ENCODE measurements at places on chromosomes 2 and 18.

DNA sequence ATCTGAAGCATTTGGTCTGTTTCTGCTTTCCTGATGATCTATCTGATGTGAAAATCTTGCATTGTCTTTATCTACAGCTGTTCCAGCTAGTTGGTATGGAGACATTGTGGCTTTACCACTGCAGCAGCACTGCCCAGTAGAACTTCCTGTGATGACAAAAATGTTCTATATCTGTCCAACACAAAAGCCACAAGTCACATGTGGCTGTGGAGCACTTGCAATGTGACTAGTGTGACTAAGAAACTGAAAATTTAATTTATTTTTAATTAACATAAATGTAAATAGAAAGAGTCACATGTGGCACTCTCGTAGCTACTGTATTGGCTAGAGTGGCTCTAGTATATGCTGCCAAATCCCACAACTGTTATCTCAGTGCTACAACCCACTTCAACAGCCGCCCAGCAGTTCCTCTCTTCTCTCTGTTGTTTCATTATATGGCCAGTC lies 425.7 kb downstream of the SETBP1 start:
- no peak for DNase-seq

GRCh38 chr18:24516261-24516660 lies 55.8 kb downstream of the HRH4 start:
- DNase-seq: no peak

GRCh38 chr2:43020990-43021669 lies 205.3 kb downstream of the ZFP36L2 start:
- no peak for DNase-seq

DNA sequence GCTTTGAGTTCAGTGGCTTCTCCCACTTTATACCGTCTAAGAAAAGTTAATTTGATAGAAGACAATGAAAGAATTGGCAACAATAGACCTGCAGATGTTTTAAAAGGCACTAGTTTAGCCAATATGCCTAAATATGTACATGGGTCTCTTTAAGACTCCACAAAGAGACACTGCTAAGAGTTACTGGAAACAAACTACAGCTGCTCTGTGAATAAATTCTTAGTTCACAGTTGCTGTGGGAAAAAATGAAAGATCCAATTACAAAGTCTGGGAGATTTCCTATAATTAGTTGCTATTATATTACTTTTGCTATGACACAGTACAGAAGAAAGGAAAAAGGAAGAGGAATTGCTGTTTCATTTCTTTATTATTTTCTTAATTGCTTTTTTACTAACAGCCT lies 34.3 kb downstream of the SCN9A start:
- DNase-seq: no peak

DNA sequence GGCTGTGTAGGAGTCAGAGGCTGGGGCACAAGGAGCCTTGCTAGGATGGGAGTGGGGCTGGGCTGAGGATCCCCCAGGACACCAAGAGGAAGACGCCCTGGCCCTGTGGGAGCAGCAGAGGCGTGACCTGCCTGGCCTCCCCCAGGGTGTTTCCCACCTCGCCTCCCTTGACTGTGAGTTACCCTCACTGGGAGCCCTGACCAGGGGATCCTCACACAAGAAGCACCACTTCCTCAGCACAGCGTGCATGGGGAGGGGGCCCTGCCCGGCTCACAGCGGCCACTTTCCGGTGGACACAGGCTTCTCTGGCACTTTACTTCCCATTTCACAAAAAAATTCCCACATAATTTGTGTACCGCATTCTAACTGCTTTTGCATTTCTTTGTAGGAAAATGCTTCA lies 187.7 kb downstream of the EIPR1 start:
- no peak for DNase-seq

DNA sequence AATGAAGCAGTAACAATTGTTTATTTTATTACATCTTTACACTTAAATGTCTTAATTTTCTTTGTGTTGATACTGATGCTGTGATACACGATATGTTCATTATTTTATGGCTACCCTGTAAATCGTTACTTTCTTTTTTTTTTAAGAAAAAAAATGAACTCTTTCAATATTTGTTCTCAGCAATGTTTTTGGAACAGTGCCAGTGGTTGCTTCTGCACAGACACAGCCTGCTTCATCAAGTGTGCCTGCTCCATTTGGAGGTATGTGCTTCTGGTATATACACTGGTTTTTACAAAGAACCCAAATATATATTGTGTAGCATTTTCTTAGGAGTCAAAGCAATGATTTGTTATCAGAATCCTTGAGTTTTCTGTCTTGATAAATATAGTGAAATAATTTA lies 62.2 kb upstream of the SCYGR2 start:
- no peak for DNase-seq

- DNase-seq: no peak
Measured at GRCh38 chr2:26891-27290, 19.4 kb downstream of the FAM110C start.

DNA sequence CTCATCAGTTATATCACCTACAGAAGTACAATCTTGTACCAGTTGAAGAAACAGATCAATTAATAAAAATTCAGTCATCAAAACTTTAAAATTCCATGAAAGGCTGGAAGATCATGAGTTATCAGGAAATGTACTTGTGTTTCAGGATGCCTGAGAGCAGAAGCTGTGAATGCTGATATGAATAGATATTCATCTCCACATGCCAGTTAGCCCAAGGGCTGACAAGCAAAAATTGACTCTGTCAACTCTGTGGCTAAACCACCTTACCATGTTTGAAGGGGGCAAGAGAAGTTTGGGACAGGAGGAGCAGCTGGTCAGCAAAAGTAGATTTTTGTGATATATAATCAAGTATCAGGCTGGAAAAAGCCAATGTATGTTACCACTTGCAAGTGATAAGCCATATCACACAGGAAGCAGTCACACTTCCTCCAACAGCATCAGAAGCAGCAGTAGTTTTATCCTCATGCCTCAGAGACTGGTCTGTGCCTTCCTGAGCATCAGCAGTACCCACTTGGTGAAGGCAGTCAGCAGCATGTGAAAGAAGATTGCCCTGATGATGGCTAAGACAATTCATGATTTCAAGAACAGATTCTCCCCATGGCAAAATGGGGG lies 328.2 kb upstream of the CNTNAP5 start:
- no peak for DNase-seq

DNA sequence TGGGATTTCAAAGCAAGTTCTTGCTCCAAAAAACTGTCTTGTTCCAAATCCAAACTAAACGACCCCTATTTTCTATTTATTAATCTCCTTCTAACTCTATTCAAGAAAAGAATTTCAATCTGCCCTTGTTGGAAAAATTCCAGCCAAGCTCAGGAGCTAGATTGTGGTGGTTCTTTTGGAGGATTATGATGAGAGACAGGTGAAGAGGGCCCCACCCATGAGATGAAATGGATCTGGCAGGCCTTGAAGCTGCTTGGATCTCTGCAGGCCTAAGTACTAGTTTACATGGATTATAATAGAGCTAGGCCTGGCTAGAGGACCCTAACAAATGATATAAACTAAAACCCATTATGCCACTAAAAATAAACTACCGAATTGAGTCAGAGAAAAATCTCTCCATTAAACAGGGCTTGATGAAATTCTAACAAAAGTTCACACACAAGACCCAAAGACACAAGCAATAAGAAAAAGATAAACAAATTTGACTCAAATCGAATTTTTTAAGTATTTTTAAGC lies 101.6 kb downstream of the GFPT1 start:
- no peak for DNase-seq

DNA sequence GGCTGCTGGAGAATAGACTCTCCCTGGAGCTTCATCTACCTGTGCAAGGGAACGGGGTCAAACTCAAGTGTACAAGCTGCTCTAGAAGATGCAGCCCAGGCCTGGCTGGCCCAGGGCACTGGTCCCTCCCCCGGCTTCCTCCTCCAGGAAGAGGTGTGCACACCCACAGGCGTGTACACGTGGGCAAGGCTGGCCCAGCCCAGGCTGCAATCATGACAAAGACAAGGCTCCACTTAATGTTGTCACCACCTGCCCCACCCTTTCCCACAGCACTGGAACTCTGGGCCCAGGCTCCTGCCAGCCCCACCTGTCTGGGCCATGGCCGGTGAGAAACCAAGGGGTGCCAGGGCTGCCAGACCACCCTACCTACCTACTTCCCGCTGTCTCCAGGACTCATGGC lies 29.6 kb upstream of the ALPP start:
- no peak for DNase-seq

- no peak for DNase-seq
Measured at GRCh38 chr2:60862642-60863041, 18.7 kb upstream of the REL start.

GRCh38 chr2:237039301-237040031 lies 46.2 kb upstream of the COPS8 start:
- DNase-seq: no peak

DNA sequence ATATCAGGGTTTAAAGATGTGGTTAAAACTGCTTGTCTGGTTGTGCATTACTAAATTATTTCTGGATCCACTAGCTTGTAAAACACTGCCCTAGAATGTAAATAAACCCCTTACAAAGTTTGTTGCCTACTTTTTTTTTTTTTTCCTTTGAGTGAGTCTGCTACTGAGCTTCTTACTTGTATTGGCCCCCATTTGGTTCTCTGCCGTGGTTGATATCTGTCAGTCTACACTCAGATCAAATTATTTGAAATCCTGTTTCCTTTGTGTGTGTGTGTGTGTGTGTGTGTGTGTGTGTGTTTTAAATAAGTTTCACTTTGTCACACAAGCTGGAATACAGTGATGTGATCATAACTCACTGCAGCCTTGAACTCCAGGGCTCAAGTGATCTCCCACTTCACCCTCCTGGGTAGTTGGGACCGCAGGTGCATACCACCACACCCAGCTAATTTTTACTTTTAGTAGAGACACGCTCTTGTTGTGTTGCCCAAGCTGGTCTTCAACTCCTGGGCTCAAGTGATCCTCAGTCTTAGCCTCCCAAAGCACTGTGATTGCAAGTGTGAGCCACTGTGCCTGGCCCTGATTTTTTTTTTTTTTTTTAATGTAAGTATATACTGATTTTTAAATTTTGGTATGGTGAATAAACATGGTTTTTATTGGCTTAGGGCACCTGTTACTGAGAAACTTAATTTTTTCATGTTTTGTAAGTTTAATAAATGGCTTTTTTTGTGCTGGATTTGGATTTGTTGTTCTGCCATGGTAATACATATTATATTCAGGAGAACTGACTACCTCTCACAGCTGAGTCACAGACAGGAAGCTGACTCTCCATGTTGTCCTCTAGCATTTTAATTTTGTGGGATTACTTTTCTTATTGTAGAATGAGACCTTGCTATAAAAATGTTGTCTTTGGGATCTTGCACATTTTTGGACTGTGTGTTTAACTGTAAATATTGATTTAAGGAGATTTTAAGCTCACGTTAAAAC lies 48.5 kb downstream of the MAP4K4 start:
- DNase-seq: no peak

DNA sequence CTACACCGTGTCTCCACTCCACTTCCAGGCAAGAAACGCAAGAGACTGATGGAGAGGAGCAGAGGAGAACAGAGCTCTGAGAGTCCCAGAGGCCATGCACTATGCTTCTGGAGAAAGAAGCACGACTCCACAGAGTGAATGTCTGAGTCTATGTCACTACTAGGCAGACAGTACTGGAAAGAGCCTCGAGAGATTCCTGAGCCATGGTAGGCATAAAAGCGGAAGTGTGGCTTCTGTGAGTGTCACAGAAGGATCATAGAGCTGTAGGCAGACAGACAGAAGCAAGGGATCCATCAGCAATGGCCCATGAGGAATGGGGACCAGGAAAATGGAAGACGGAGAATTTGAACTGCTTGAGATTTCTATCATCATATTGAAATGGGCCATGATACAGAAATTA lies 542.6 kb downstream of the ZEB2 start:
- no peak for DNase-seq

DNA sequence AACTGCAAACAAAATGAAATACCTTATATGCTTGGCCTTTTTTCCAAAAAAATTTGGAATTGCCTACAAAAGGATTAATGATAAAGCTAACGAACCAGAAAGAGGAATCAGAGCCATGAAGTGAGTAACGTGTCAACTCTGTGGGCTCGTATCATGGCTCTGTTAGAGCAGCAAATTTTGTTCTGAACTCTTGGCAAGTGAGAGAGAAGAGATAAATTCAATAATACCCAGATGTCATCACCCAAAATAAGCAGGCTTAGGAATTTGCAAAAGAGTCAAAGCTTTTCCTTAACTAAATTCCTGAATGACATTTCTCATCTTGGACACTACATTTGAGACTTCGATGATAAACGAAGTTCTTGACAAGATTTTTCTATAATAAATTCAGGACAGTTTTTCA lies 4.4 kb downstream of the TXNDC2 start:
- DNase-seq: no peak

DNA sequence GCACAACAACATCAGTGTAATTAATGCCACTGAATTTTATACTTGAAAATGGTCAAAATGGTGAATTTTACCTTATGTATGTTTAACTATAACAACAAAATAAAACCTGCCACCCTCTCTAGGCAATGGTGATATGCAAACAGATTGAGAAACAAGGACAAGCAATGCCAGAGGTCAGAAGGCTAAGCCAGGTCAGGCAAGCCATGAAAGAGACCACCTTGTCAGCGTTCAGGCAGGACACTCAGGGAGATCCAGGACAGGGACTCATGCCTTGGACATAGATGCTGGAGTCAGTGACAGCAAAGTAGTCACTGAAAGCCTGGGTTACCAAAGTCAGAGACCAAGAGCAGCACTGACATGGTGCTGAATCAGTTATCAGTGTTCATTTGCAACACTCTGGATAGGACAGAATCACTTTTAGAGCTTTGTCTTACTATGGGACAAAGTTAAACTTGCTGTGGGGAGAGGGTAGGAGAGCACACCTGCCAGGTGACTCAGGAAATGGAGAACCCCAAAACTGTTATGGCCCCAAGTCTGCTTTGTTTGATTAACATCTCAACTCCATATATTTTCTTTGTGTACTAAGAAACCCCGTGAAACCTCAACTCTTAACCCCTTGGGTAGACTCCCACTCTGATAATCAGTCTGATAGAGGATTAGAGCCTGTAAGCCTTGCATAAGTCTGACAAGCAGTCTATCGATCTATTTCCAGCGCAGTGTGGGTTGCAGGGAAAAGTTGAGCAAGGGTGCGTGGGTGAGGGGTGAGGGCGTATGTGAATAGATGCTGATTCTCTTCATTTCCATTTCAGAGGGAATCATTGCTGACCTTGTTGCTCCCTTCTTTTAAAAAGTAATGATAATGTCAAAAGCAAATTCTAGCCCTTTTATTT lies 48.7 kb upstream of the ZNF385B start:
- no peak for DNase-seq

- no peak for DNase-seq
Measured at GRCh38 chr2:57936216-57936615, 110.4 kb upstream of the VRK2 start.

DNA sequence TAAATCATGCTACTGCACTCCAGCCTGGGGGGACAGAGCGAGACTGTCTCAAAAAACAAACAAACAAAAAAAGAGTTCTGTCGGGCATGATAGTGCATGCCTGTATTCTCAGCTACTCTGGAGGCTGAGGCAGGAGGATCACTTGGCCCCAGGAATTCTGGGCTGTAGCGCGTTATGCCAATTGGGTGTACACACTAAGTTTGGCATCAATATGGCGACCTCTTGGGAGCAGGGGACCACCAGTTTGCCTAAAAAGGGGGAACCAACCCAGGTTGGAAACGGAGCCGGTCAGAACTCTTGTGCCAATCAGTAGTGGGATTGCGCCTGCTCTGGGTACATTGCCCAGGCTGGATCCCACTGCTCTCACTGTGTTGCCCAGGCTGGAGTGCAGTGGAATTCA lies 49.7 kb downstream of the SDC1 start:
- no peak for DNase-seq

Measured in neural crest cell (in vitro differentiated cells).